ENCODE measurements at places on chromosomes 13 and 19. TPM values are rescaled to one million over a fixed set of nuclear protein-coding genes. Genes with fewer than 3 reads are reported as not detected.

The CA11 gene
- polyA plus RNA-seq, result 9.8 TPM

DNA sequence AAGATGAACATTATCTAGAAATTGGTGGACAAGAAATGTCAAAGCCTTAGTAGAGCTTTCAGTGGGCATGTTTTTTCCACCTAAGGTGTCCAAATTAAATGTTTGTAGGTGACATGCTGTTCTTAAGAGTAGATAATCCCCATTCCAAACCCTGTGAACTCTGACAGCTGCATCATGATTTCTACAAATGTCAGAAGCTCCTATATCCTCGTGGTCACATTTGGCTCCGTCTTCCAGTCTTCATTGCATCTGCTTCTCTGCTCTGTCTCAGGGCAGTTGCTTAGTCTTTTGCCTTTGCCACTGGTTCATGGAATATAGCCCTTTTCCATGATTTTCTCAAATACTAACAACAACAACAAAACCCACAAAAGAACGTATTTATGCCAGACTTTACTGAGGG lies 234.5 kb downstream of the DLEU7 start:
- no peak for DNase-seq

DNA sequence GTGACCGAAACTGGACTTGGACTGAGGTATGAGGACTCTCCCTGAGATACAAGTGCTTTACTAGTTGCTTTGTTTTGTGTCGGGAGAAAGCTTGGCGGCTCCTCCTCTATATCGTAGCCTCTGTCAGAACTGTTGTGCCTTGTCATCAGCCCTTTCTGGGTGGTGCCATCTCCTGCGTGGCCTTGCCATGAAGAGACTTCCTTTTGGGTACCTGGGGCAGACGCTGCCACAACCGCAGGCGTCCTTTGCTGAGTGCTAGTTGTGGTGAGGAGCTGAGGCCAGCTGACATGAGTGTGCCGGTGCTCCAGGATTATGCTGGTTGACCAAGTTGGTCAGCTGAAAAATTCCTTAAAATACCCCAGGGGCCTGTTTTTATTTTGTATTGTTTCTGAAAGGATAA lies 124.5 kb downstream of the AKAP11 start:
- DNase-seq, result no peak

DNA sequence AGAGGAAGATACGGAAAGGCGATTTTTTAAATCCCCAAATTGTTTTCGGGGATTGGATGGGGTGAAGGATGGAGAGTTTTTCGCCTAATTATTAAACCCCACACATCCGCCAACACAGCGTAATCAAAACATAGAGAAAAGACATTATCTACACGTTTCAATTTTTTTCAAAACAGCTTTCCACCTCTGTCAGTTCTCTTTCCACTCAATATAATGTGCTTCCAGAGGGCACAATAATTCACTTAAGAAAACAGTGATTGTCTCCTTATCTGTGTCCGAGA lies 435 bp upstream of the OBI1 start:
- peak; percentile 53 for DNase-seq

The IL4I1 gene
- 0.62 TPM for polyA plus RNA-seq

DNA sequence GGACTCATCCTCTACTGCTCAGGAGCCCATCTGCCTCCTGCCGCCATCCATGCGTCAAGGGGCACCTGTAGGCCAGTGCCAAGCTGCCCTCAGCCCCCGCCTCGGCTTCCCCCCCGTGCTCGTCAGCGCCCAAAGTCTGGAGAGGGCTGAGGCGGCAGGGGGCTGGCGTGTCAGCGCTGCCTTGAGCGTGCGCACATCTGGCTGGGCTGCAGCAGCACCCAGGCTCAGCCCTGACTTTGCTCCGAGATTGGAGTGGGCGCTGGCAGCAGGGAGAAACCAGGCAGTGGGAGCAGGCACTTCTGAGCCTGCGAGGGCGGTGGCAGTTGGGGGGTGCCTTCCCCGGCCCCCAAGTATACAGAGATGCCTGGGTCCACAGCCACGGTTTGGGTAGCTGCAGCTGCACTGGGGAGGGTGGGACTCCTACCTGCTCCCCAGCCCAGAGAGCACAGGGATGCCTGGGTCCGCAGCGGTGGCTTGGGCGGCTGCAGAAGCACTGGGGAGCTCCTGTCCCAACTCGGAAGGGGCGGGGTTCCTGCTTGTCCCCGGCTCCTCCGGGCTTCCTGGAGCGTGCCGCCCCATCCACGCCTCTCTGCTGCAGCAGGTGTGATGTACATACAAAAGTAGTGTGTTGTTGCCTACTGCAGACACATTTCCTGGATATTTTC lies 44.8 kb upstream of the LPAR6 start:
- no peak for DNase-seq

- DNase-seq, result no peak
These were observed 40.2 kb downstream of the SMIM24 start for GRCh38 chr19:3440082-3440481.

GRCh38 chr19:55635856-55636440 lies 4.9 kb upstream of the ZNF580 start:
- no peak for DNase-seq

The TMIGD2 gene
- polyA plus RNA-seq, result 0.44 TPM

The KLF12 gene
- 23.7 TPM for polyA plus RNA-seq

- DNase-seq, result no peak
These were observed 13.3 kb downstream of the ZNF787 start for GRCh38 chr19:56107626-56108351.

GRCh38 chr19:29606420-29606747 lies 301 bp downstream of the POP4 start:
- DNase-seq, result no peak

DNA sequence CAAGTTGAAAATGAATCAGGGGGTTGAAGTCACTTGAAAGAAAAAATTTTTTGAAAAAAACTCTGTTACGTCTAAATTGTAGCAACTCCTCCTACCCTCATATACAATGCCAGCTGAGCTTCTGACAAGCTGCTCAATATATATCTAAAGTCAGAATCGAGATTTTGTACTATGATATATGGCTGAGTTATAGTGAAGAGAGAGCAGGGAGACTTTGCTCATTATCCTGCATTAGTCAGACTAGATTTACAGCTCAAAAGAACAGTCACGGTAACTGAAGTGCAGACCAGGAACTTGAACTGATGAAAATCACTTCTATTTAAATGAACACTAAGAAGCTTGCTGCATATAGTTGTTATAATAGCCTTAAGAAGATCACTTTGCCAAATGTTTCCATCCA lies 153.1 kb downstream of the LACC1 start:
- DNase-seq, result no peak

The GJA3 gene
- 2.8 TPM for polyA plus RNA-seq

DNA sequence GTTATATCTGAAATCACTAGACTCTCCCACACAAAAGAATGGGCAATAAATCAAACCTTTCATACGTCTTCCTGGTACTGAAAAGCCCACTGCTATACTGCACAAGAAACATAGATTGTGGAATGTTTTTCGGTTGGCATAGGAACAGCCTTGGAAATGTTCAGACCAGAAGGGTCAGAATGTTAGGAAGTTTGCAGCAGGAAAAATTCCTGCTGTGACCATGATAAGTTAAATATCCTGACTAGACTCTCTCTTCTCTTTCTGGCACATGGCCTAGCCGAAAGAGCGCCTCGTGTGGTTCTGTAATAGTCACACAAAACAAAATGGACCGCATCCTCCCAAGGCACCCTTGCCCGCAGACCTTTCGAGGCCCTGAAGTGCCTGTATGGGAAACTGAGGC lies 427.2 kb downstream of the COG6 start:
- no peak for DNase-seq

DNA sequence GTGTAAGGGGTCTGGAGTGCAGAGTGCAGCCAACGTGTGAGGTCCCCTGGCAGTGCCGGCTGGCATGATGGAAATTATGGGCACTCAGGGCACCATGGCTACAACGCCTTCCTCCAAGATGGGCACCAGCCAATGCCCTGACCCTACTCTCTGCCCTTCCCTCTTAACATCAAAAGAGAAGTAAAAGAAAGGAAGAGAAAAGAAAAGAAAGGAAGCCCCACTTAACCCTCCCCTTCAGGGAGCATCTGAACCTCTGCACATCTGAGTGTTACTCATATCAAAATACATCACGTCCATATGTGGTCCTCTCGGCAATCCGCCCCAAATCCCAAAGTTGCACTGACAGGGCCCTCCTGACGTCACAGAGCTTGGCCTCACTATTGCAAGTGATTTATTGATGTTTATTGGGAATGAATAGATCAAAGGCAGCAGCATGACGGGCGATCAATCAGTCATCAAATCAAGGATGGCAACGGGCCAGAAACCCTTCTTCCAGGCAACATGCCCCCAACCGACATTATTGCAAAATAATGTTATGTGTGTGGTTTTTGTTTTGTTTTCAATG lies 1.3 kb downstream of the TSHZ3 start:
- peak; percentile 32 for DNase-seq

DNA sequence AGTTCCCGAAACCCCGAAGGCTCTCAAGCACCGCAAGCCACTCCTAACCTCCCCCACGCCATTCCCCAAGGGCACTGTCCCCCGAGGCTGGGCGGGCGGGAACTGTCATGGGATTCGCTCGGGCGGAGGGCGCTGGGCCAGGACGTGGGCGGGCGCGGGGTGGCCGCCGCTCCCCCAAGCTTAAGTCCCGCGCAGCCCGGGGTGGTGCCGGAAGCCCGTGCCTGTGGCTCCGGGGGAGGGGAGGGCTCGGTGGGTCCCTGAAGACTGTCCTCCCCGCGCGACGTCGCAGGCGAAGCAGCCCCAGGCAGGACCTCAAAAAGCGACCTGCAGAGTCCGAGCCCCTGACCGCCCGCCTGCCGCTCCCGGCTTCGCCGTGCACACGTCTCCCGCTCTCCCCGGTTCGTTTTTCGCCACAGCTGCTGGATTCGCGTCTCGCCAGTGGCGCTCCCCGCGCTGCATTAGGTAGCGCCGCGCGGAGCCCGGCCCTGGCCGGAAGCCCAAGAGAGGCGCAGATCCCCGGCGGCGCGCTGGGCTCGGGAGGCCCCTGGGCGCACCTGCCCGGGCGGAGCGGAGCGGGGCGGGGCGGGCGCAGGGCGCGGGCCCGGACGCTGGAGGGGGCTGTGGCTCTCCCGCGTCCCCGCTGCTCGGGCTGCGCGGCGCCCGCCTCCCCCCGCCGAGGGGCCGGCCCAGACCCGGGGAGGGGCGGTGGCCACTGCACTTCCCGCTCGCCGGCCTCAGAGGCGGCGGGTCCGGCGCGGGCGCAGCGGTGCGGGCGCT lies at the start of gene FARP1:
Gene FARP1 (plus strand): TSS at position 715 of the 777 bp plus-strand sequence. CDS start 70,149 bp downstream, outside the sequence.
- peak; percentile 81 for DNase-seq

The FUT1 gene
- 1.5 TPM for polyA plus RNA-seq

- no peak for DNase-seq
These were observed 438.3 kb downstream of the RFC3 start for GRCh38 chr13:34256236-34256635.

- no peak for DNase-seq
These were observed 55.1 kb downstream of the LMO7 start for GRCh38 chr13:75691183-75691582.

The ZNF729 gene
- polyA plus RNA-seq, result 0.14 TPM

The PRX gene
- polyA plus RNA-seq, result 8.2 TPM

- no peak for DNase-seq
These were observed 23.3 kb downstream of the ZNF582 start for GRCh38 chr19:56369886-56370676.

DNA sequence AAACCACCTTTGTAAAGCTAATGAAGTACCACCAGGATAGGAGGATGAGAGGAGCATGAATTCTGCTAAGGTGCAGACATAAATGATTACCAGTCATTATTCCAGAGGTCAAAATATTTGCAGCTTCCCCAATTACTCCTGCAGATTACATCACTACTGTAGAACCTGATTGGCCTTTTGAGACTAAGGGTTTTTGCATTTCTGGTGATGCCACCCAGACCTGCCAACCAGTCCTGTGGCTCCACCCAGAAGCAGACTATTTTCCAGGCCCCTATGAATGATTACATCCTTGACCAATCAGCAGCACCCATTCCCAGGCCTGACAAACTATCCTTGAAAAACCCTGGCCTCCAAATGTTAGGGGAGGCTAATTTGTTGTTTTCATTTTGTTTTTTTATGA lies 11.2 kb upstream of the KCNC3 start:
- no peak for DNase-seq

The SERP2 gene
- polyA plus RNA-seq, result 5.4 TPM

The SLC25A41 gene
- polyA plus RNA-seq, result 1.2 TPM

- no peak for DNase-seq
These were observed 25.3 kb downstream of the HTR2A start for GRCh38 chr13:46871557-46871956.

GRCh38 chr19:13153569-13154240 lies 3.5 kb downstream of the IER2 start:
- DNase-seq, result peak; percentile 29

- no peak for DNase-seq
These were observed 6.9 kb downstream of the FBN3 start for GRCh38 chr19:8142513-8142900.

The SRRM5 gene
- 0.67 TPM for polyA plus RNA-seq

DNA sequence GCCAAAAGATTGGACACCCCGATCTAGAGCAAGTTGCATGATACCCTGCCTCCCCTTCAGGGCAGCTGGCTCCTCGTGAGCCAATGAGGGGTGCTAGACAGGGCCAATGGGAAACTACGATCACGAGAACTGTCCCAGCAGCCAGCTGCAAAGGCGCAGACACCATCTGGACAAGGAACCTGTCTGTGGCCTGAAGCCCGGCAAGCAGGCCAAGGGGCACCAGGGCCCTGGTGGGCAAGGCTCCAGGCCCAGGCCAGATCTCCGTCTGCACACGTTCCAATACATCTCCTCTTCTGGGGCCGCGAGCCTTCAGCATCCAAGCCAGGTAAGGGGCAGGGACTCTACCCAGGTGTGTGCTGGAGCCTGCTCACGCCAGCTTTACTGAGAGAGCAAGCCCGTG lies 20.2 kb downstream of the MED26 start:
- DNase-seq, result no peak

GRCh38 chr13:103188713-103189326 lies 122.6 kb upstream of the SLC10A2 start:
- DNase-seq, result peak; percentile 27

DNA sequence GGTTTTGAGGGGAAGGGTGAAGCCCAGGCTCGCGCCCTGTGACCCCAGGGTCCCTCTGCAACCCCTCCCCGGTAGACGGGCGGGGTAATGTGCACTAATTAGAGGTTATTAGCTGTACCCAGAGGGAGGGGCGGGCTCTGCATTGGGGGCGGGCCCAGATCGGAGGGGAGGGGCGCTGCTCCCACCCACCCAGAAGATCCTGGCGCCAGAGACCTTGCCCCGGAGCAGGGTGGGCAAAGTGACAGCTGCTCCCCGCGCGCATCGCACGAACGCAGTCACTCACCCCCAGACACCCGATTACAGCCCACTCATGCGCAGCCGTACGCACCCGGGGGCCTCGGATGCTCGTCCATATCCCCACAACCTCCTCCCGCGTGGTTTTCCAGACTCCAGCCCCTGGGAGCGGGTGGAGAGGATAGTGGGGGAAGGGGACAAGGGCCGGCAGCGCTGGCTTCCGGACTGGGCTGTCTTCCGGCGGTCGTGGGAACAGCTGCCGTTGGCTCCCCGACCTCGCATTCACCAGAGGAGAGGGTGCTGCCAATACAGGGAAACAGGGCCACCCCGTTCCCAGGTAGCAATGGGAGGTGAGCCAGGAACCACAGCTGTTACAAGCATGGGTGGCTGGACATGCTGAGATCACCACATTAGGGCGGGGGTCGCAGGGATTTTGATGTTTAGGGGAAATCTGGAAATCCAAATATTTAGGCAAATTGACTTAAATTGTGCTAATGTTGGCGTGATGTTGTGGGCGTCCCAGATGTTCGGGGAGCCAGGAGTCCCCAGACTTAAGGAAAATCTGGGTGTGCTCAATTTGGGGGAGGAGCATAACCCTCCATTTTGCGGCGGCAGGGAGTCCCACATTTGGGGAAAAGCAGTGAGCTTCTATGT lies 2.9 kb upstream of the HOOK2 start:
- peak; percentile 93 for DNase-seq

The IGSF23 gene
- polyA plus RNA-seq, result not detected
